ENCODE measurements at places on chromosomes 7 and 10. TPM values are rescaled to one million over a fixed set of nuclear protein-coding genes. Genes with fewer than 3 reads are reported as not detected.

GRCh38 chr10:100624298-100624697, 88.6 kb downstream of the HIF1AN start:
- no peak for DNase-seq

DNA sequence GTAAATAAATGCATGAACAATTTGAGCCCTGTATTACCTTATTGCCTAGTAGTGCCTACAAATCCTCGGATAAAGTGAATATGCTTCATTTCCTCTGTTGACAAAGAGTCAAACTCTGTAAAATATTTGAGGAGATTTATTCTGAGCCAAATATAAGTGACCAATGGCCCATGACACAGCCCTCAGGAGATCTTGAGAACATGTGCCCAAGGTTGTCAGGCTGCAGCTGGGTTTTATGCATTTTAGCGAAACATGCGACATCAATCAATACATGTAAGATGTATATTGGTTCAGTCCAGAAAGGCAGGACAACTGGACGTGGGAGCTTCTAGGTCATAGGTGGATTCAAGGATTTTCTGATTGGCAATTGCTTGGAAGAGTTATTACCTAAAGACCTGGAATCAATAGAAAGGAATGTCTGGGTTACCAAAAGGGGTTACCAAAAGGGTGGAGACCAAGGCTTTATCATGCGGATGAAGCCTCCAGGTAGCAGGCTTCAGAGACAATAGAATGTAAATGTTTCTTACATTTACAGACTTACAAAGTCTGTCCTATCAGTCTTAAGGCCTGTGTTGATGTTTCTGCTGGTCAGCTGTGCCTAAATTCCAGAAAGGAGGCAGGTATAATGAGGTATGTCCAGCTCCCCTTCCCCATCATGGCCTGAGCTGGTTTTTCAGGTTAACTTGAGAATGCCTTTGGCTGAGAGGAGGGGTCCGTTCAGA, 220.1 kb upstream of the FZD1 start:
- DNase-seq = no peak

- no peak for DNase-seq
Measured at GRCh38 chr7:131506597-131506996, 49.8 kb downstream of the PODXL start.

DNA sequence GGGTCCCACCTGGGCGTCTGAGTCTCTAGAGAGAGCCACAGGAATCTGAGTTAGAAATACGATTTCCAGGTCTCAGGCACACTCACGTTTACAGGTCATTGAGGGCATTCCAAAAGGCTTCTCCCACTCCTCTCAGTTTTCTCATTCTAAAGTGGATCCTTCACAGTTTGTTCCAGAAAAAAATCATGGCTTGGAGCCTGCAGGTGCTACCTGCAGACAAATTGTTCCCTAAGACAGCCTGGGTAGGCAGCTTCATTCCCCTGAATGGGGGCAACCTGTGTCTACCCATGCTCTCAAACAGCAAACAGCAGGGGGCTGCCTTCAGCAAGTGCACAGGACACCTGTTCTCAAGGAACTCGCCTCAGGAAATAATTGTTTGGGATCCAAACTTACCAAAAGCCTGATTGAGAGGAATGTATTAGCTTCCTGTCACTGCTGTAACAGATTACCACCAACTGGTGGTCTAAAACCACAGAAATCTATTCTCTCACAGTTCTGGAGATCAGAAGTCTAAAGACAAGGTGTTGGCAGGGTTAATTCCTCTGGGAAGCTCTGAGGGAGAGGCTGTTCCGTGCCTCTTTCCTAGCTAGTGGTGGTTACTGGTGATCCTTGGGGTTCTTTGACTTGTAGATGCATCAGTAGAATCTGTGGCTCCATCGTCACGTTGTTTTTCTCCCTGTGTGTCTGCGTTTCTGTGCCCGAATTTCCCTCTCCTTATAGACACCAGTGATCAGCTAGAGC, 117.2 kb downstream of the RAB11FIP2 start:
- DNase-seq = no peak

- no peak for DNase-seq
Measured at GRCh38 chr10:113959383-113959760, 84.3 kb upstream of the ADRB1 start.

DNA sequence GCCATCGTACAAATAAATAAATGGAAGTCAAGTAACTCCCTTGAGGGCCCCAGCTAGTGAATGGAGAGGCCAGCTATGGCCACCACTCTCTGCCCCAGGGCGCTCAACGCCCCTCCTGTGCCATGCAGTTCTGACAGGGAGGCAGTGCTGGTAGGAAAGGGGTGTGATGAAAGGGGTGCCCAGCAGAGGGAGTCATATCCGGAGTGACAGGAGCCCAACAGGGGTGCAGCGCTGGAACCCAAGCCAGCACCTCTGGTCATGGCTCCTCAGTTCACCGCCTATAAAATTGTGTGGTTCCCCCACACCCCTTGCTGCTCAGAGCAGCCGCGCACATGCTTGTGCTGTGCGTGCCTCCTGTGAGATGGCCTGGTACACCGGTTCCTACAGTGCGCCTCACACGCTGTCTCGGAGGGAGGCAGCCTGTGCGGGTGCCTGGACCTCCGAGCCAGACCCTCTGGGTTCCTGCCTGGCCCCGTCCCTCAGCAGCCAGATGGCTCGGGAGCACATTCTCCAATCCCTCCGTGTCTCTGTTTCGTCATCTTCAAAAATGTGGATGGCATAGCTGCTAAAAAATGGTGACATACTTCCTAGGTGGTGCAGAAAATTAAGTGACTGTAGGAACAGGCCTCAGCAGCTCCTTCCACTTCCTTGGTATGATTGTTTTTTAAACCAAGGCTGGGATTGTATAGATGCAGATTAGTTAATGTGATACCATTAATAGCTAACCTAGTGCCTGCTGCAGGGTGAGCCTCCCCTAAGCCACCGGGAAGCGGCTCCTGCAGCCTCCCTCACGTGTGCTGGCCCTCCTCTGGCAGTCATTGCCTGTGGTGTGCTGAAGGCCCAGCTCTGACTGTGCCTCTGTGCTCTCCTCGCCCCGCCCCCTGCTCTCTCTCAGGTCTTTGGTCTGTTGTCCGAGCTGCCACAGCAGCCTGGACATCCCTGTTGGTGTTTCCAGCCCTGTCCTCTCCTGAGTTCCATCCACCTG, 125.8 kb downstream of the EGFR start:
- DNase-seq = no peak

DNA sequence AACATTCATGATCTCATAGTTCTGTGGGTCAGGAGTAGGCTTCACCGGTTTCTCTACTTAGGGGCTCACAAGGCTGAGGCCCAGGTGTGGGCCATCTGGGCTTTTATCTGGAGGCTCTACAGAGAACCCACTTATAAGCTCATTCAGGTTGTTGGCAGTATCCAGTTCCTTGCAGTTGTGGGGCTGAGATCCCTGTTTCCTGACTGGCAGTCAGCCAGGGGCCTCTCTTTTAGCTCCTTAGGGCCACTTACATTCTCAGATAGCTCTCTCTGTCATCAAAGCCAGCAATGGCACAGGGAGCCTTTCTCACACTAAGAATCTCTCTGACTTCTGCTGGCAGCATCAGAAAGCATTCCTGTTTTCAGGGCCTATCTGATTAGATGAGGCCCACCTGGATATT, 18.2 kb upstream of the HECTD2 start:
- no peak for DNase-seq

DNA sequence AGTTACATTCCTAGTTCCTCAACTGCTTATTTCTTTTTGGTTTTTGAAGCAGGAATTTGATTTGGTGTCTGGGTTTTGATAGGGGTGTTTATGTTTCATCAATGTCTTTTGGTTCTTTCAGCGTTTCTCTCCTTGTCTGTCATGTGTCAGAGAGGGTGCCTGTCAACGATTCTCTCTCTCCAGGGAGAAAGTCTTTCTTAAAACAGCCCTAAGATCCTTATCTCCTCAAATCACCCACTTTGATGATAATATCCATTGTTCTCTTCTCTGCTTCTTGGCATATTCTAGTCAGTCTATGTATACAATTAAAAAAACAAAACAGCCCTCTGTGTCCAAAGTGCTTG, 77.2 kb downstream of the TCF7L2 start:
- peak; percentile 51 for DNase-seq

DNA sequence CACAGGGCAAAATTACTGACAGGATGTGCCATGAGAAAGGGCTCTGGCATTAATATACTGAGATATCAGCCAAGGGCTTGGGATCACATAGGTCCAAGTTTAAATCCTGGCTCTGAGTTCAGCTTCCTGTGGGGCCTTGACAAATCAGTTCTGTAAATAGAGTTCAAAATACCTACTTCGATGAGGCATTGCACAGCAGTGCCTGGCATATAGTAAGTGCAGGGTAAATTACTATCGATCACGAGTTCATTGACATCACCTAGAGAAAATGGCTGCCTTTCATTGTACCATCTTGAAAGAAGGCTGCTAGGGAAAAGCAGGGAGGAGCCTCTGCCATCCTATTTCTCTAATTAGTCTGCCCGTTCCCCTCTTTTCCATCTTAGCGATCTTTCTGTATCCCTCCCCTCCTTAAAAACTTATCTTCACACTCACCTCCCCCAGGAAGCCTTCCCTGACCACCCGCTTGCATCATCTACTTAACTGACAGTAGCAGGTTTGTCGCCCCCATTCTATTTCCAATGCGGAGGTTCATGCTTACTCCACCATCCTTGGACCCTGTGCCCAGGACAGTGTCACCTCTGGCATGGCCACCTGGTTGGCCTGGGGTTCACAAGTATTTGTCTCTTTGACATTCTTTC, 124.5 kb downstream of the C10orf105 start:
- no peak for DNase-seq

- no peak for DNase-seq
Measured at GRCh38 chr10:121183236-121183635, 332.1 kb downstream of the WDR11 start.

DNA sequence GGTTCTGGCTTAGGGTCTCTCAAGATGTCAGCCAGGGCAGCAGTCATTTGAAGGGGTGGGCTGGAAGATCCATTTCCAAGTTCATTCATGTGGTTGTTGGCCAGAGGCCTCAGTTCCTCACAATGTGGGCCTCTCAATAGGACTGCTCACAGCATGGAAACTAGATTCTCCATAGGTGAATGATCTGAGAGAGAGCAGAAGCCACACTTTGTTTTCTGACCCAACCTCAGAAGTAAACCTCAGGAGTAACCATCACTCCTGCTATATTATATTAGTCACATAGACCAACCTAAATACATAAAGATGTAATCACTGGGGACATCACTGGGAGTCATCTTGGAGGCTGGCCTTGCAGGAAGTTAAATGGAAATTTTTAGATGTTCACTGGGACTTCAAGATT, 42.2 kb downstream of the GBF1 start:
- DNase-seq = no peak

DNA sequence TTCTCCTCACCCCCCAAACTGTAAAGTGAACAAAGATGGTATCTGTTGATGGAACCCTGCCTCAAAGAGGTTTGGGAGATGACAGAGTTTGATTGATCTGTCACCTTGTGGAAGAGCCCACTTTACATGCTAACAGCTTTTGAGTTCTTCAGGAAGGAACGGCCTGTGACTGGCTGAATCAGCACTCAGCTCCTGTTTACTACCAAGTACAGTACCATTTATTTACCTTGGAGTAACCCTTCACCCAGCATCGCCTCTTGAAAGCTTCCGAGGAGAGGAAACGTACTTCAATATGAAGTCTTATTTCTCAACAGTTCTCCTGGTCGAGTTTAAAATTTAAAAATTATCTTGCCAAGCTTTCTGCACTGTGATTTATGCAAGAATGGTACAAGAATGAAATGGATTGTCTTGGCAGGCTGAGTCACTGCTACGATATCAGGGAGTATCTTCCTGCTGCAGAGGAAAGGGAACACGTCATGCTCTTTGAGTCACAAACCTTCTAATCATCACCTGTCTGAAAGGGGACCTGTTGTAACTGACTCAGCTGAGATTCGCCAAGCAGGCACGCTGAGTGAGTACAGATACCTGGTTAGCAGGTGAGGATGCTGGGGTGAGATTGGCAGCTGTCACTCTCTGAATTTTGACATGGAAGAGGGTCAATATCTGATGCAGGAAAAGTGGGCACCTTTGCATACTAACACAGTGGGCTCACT, 30.1 kb downstream of the KLF6 start:
- peak; percentile 99 for DNase-seq

GRCh38 chr10:125035136-125035535, 93.2 kb downstream of the ZRANB1 start:
- DNase-seq = peak; percentile 97

GRCh38 chr10:45432700-45433472, 58.9 kb downstream of the ALOX5 start:
- no peak for DNase-seq

GRCh38 chr7:101428093-101428866, 65.6 kb downstream of the COL26A1 start:
- no peak for DNase-seq

- DNase-seq = no peak
Measured at GRCh38 chr10:47165168-47165710, 134.8 kb upstream of the GDF10 start.

DNA sequence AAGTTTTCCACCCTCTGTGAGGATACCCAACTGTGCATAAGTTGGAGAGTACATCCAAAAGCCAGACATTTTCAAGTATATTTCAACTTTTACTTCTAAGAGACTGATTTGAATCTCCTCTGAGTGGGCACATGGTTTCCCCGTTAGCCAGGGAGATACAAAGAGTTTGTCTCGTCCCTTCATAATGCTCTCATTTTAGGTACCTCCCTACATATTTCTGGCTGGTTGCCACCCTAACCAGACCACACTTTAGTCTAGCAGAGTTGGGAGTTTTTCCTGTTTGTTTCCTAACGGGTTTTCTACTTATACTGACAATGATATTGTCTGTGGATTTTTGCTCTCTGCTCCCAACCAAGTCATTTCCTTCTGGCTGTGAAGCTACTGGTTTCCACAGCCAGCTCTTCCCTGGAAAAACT, 180.3 kb downstream of the CCDC71L start:
- DNase-seq = no peak

- no peak for DNase-seq
Measured at GRCh38 chr7:66466081-66466600, 162.5 kb upstream of the KCTD7 start.

Gene GJD4
- total RNA-seq = not detected

Gene PSMA2
- 133 TPM for total RNA-seq

Gene C10orf53
- total RNA-seq = not detected

Gene ATOH7
- not detected for total RNA-seq

Gene SOSTDC1
- total RNA-seq = not detected

Gene NOLC1
- total RNA-seq = 45.3 TPM

Gene PRF1
- not detected for total RNA-seq

Gene MGMT
- total RNA-seq = 21.8 TPM

Gene DYDC2
- total RNA-seq = not detected

Gene GPR85
- 2.4 TPM for total RNA-seq
